ENCODE measurements at places on chromosomes 7 and 10.

DNA sequence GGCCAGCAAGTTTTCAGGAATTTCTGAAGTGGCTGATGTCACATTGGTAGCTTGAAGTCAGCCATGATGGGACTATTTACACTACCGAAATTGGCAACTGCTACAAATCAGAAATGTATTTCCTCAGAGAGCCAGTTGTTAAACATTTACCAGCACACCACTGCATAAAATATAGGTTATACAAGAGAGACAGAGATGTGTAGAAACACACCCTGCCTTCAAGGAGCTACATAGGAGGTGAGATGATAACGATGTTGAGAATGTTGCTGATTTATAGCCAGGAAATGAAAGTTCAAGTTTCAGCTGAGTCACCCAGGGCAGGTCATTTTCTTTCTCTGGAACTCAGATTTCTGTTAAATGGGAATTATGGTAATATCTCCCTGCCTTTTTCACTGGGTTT is 46.0 kb upstream of the TCF7L2 start:
- DNase-seq: no peak

GRCh38 chr10:100575585-100576281 is 40.0 kb downstream of the HIF1AN start:
- no peak for DNase-seq

GRCh38 chr7:148014541-148014940 is 576.0 kb upstream of the C7orf33 start:
- DNase-seq: no peak

DNA sequence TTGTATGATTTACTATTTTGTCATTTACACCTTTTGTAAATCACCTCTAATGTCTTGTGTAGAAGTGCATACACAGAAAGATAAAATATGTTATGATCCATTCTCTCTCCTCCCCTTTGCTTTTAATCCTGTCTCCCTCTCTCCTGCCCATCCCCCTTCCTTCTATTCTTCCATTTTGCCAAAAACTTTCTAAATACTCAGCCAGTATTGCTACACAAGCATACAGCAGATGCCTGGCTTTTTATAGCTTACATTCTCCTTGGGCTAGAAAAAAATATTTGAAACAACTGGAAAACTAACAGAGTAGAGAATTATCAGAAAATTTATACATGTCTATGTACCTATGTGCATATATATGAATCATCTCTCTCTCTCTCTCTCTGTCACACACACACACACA is 308.7 kb upstream of the BMPER start:
- DNase-seq: no peak

DNA sequence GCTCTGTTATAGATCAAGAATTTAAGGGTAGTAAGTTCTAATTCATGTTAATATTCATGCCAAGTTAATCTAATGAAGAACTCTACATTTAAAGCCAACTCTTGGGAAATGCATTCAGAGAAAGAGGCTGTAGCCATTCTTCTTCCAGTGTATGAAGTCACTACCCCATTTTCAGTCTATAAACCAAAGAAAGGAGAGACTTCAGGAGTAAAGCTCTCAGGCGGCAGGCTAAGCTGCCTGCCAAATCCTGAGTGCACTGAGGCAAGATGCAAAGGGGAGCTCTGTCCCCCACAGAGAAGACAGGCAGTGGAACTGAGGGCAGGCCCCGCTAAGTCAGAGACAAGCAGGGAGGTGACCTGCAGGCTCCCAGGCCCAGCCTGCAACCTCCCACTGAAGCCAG is 41.5 kb downstream of the SLIT1 start:
- DNase-seq: no peak

GRCh38 chr7:14521183-14521582 is 381.4 kb downstream of the DGKB start:
- no peak for DNase-seq

GRCh38 chr7:149720372-149721083 is 52.9 kb downstream of the ZNF467 start:
- DNase-seq: no peak

DNA sequence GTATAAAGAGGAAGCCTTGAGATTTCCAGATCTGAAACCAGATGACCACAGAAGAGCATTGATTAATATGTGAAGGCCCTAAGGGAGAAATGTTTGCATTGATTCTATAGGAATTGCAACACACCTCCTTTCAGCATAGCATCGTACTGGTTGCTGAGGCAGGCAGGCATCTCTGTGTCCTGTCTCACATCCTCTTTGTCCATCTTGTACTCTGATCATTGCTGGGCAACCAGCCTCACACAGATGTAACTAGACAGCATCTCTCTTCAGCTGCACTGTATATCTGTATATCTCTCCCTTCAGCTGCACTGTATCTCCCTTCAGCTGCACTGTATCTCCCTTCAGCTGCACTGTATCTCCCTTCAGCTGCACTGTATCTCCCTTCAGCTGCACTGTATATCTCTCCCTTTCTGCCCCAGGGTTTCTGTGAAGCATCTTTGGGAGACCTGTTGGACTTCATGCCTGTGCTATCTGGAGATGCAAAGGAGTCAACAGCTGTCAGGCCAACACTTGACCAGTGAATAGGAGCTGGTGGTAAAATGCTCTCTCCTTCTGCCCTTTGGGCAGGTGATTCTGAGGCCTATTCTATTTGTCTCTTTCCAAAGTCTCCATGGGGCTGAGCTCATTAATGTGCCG is 40.3 kb downstream of the TMEM178B start:
- no peak for DNase-seq

DNA sequence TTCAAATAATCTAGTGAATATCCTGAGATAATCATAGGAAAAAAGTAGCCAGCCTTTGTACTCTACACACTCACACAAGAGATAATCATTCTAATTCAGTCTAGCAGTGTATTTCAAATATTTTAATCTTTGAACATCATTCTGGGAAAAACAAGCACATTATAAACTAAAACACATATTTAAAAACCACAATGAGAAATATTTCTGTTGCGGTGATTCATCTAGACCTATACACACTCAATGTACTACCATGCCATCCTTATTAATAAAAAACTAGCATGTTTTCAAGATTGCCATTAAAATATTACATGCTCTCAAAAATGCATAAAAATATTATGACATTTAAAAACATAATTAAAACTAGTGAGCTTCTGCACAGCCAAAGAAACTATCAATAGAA is 11.8 kb downstream of the COG5 start:
- DNase-seq: no peak

DNA sequence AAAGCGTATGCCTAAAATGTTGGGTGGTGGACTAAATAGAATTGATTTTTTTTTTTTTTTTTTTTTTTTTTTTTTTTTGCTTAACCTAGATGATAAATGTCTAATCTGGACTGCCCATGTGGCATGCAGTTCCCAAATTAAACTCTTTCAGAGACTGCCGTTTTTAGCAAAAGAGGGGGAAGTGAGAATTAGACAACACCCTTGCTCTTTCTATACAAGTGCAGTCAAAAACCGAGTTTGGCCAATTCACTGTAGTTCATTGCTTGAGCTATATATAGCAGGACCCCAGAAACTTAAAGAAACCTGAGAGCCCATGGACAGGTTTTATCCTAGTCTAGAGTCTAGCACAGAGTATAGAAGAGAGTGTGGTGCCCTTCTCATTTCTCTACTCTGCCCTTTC is 141.9 kb downstream of the GRM3 start:
- no peak for DNase-seq

- no peak for DNase-seq
Observed at GRCh38 chr10:58642283-58642682, 129.6 kb downstream of the BICC1 start.

DNA sequence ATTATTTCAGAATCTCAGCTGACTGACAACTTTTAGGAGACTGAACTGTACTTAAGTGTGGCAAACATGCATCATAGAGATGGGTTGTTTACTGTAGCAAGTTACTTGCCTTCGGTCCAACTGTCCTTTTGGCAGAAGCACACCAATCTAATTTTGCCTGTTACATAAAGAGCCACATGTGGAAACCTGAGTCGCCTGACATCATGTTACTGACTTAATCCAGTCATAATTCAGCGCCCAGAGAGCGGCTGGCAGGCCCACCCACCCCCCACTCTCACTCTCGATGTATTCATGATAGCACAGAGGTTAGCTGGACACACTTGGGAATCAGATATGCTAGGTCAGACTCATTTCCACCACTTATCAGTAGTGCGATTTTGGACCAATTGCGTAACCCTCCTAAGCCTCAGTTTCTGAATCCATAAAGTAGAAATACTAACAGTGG is 57.3 kb upstream of the CAPZA2 start:
- DNase-seq: no peak

DNA sequence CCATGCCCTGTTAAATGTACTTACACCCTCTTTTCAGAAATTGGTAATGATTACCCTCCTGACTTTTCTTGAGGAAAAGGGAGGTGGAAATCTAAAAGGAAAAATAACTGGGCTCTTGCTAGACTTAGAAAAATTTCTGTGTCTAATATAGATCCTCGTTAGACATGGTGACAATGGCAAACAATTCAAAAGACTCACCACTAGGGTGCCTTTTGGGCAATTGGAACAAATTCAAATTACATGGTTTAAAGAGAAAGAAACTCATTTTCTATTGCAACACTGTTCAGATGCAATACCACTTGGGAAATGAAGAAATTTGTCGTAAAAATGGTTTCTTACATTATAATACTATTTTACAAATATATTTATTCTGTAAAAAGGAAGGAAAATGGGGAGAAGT is 950.1 kb downstream of the GRM8 start:
- DNase-seq: no peak

- no peak for DNase-seq
Observed at GRCh38 chr10:89274928-89275327, 23.4 kb upstream of the LIPA start.

DNA sequence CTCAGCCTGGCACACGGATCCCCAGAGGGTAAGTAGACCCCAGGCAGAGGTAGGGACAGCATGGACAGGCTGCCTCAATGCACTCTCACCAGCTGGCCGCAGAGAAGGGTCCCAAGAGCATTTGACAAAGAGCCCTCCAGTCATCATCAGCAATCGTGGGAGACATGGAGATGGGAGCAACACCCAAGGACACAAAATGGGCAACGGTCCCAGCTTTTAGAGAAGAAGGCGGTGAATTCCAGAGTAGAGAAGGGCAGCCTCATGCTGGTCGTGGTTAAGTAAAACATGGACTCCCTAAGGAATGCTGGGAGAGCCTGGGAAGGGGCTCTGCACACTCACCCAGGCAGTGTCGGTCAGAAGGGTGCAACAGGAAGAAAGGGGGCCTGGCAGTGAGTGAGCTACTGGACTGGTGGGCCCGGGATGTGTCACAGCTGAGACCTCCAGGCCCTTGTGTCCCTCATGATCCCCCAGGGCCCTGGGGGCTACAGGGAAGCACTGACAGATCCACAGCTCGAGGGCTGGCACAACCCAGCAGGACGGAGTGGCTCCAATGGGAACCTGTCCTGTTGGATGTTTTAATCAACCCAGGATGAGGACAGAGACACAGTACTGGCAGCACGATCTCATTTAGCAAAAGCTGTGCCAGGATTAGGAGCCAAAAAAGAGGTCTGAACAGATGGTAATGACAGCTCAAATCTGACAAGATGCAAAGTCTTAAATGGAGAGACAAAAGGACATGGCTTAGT is 147.1 kb downstream of the NEURL1 start:
- DNase-seq: no peak

- no peak for DNase-seq
Observed at GRCh38 chr7:157517782-157518513, 181.1 kb downstream of the DNAJB6 start.

DNA sequence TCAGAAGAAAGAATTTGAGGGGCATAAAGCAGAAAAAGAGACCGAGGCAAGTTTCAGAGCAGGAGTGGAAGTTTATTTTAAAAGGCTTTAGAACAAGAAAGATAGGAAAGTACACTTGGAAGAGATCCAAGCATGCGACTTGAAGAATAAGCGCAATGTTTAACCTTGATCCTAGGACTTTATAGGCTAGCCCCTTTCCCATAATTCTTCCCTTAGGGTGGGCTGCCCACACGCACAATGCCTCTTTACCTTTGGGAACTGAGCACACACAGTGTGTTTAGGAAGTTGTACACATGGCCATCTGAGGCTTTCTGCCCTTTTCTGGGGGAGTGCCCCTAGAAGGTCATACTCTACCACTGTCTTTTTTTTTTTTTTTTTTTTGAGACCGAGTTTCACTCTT is 11.2 kb upstream of the GSTO1 start:
- DNase-seq: no peak

DNA sequence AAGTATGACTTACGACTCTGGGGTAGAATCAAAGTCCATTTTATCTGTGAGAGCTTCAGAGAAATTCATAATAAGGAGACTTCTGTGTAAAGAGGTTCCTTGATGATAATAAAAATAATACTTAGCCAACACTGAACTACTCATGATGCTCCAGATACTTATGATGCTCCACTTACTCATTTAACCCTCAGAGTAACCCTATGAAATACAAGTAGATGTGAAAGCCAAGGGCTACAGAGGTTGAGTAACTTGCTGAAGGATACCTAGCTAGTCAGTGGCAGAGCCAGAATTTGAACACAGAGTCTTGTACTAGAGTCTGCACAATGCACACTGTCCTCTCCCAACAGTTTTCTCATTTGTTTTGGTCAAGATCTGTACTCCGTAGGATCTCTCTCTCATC is 89.5 kb downstream of the HECW1 start:
- DNase-seq: no peak

- peak; percentile 16 for DNase-seq
Observed at GRCh38 chr7:42272793-42273665, 36.0 kb upstream of the GLI3 start.

GRCh38 chr7:50735333-50735732 is 47.4 kb downstream of the GRB10 start:
- no peak for DNase-seq

DNA sequence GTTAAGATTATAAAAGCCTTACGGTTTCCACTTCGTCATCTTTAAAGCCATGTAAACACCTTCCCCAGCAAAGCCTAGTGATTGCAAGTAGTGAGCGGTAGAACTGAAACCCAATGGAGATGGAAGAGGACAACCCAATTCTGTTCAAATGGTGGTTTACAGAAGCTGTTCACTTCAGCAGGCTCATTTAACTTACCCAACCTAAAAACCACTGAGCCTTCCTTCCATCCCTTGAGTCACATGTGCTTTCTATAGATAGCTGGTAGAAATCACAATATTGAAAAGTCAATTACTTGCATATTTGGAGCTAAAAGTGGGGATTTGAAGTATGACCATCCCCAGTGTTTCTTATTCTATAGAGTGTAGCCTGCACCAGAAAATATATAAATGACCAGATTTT is 667.7 kb downstream of the SUGCT start:
- peak; percentile 63 for DNase-seq

DNA sequence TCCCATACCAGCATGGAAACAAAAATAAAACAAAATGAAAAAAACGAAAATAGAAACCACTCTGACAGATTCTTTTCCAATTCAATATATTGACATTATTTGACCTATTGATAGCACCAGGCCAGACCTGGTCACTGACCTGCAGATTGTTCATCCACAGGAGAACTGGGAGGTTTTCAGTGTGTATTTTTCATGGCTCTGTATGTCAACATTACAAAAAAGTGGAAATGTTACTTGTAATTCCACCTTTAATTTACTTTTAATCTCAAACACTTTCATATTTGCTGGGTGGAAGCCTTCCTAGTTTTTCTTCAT is 2.9 kb downstream of the HKDC1 start:
- DNase-seq: no peak

GRCh38 chr7:141147482-141147881 is 73.6 kb downstream of the TMEM178B start:
- no peak for DNase-seq
